ENCODE measurements at places on chromosomes 6 and 20.

DNA sequence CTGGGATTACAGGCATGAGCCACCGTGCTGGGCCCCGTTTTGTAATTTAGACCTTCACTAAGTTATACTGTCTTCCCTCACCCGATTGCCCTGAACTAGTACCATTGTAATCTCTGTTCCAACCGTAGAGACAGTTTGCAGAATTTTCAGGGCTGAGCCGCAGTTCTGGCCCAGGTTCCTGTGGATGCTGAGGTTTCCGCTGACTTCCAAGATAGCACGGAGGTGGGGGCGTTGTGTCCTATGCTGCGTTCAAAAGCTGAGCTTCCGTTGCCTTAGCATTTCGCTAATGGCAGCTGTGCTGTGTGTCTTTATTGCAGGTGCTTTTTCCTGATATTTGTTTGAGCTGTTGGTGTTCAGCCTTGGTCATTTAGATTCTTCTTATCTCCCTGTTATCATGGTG lies 137.0 kb downstream of the SOX4 start:
- DNase-seq, result no peak

GRCh38 chr20:23649242-23649641 lies 11.5 kb upstream of the CST3 start:
- no peak for DNase-seq

- DNase-seq, result no peak
These were observed 18.1 kb downstream of the CST9 start for GRCh38 chr20:23587631-23588030.

DNA sequence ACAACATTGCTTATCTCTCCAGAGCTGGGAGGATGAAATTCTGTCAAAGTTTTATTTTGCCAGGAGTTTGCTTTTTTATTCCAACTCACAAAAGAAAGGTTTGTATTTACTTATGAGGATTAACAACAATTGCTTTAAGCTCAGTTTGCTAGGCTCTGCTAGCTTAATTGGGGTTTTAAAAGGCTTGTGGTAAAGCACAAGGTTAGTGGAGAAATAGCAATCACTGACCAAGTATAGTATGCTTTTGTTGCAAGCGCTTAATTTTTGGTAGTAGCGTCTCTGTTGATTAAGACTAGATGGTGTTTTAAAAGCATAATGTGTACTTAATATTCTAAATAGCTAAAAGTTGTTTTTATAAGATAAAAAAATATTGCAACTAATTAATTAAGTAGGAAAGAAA lies 45.7 kb downstream of the TINAG start:
- no peak for DNase-seq

DNA sequence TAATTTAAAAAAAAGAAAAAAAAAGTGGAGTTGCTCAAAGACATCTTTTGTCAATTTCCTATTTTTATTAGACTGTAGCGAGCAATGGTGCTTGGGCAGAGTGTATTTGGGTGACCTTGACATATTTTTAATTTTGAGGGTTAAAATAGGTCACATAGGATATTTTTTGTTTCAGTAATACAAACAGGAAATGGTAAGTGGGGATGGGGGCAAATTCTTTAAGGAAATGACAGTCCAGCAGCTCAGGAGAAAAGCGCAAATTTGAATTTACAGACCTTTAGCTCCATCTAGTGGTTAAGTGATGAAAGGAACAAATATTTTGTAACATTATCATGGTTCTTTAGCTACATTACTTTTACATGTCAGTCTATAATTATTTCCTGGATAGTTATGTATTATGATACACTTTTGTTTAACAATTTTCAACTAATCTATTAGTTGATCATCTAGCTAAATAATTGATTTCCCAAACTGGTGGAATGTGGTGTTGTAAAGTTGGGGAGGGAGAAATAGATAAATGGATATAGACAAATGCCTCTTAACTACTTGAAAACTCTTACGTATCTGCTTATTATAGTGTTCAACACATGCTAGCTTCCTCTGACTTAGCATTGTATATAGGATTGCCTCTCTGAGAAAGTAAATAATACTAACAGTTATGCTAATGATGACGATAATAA lies 10.0 kb downstream of the CITED2 start:
- peak; percentile 81 for DNase-seq

GRCh38 chr6:5279891-5280338 lies 18.6 kb downstream of the FARS2 start:
- DNase-seq, result no peak

DNA sequence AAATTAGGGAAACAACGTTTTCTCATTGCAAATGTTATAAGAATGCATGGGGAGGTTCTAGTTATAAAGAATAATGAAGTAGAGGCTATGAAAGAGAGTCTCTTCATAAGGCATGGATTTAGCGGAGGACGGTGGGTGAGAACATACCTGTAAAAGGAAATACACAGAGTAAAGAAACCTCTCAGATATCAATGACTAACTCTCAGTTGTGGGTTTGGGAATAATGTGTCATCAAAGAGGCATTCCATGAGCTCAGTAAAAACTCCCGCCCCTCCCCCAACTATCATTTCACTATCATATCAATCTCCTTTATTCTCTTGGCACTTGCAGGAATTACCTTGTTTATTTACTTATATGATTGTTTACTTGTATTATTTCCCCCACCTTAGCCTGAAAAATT lies 695.4 kb downstream of the PTPRT start:
- no peak for DNase-seq

Measured in adipocyte (in vitro differentiated cells).